ENCODE measurements at places on chromosomes 1 and 21.

- no peak for DNase-seq
These were observed 118.4 kb downstream of the DISP1 start for GRCh38 chr1:222933273-222933672.

DNA sequence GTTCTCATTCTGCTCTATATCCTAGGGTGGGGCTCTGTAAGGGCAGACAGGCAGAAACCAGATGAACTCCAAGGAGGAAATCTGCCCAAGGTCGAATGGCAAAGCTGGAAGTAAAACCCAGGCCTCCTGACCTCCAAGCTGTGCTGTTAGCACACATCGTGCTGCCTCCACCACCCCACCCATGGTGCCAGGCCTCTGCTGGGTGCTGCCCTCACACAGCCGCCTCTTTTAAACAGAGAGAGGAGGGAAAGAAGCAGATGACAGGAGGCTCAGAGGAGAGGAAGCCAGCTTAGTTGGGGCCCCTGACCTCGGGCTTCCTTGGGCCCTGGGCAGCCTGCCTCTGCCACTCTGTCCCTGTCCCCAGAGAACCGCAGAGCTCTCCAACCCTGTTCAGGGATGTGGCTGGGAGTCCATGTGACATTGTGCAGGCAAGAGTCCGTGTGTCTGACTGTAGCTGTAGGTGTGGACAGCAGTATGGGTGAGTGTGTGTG, 1.1 kb downstream of the SYNC start:
- no peak for DNase-seq

GRCh38 chr1:160244209-160244608, 18.1 kb downstream of the DCAF8 start:
- no peak for DNase-seq

DNA sequence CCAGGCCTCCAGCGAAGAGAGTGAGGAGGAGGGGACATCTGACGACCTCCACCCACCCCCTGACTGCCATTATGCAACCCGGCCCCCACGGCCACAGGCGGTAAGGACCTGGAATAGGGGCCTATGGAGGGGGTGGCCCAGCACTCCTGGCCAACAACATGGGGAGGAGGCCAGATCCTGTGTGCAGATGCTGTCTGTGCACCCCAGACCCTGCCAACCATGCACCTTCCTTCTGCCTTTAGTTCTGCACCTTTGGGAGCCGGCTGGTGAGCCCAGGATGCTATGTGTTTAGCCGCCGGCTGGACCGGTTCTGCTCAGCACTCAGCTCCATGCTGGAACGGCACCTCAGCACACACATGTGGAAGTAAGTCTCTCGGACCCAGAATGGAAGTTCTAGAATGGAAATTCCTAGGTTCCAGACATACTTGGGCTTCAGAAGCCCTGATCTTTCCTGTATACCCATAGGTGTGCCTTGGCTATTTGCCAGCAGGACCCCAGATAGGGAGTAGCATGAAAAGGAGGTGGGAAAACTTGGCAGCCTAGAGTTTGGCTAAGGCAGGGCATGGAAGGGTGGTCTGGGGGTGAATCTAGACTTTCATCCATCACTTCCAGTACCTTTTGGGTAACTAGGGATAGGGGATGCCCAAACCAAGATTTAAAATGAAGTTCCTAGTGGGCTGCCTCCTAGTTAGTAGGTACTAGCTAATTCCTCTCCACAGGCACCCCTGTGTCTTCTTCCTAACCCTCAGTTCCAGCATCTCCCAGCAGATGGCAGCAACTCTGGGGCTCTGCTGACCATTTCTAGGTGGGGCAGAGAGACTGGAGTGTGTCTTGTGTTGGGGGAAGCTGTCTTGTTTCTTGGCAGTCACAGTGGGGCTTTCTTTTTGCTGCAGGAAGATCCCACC, 3.6 kb upstream of the CYB561D1 start:
- no peak for DNase-seq

DNA sequence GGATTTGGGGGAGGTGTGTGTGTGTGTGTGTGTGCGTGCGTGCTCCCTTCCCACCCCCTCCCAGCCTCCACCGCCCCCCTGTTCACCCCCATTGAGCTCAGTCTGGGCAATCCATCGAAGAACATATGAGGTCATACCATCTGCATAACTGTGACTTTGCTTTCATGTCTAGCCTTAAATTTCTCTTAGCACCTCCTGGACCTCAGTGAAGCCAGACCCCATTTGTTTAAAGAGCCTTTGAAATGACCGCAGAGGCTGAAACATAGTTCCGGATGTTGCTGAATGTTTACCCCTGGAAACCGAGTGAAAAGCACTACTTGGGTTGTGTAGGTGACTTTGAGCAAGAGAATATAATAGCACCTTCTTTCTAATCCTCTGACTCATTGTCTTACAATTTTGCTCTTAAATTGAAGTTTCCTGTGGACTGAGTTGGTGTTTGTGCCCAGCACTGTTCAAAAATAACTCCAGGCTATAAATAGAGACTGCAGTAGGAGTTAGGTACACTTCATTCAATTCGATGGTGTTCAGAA, 75.4 kb downstream of the UBE4B start:
- DNase-seq: no peak

- no peak for DNase-seq
These were observed 29.6 kb upstream of the VPS13D start for GRCh38 chr1:12200208-12200607.

DNA sequence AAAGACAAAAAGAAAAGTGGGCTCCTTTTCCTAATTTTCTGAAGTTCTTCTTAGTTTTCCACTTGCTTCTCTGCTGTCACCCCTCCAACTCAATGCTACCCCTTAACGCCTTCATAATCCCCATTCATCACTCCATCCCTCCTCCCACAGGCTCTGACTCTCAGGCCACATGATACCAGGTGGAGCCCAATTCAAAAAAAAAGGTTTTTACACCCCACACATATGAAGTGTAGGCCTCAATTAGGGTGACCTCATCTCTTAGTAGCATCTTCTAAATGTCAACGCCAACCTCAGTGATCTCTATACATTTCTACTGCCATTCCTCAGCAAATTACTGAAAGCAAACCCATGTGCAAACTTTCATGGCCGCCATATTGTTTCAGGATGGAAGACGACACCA, 6.4 kb downstream of the SSBP3 start:
- DNase-seq: no peak

GRCh38 chr1:29033829-29034466, 89.8 kb downstream of the TMEM200B start:
- peak; percentile 33 for DNase-seq

Data from NCI-H2029 (cell line).